CMK (cell line): ENCODE measurements at places on chromosomes 1 and 21.

DNA sequence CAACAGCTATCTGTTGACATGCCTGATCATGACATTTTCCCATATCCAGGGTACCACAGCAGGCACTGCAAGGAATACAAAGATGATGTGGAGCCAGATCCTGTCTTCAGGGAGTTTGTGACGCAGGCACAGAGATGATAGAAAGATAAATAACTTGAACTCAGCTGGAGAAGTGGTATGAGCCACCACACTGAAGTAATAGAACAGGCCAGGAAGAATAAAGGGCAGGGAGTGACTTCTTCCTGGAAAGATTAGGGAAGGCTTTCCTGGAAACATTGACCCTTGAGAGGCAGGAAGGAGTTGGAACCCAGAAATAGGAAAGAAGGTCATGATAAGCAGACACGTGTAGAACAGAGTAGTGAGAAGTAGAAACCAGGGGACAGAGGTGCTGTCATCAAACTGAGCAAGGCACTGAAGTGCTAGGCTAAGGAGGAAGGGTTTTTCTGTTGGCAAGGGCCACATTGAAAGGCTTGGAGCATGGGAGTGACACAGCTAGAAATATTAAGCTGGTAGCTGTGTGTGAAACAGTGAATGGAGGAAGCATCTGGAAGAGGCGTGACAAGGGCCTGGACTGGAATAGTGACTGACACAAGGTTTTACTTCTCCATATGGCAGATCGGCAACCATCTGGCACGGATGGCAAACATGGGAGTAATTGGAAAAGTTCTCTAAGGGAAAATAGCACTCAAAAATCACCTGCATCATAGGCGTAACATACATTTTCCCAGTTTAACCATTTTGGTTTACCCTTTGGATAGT lies 68.4 kb downstream of the AK5 start:
- DNase-seq = no peak

DNA sequence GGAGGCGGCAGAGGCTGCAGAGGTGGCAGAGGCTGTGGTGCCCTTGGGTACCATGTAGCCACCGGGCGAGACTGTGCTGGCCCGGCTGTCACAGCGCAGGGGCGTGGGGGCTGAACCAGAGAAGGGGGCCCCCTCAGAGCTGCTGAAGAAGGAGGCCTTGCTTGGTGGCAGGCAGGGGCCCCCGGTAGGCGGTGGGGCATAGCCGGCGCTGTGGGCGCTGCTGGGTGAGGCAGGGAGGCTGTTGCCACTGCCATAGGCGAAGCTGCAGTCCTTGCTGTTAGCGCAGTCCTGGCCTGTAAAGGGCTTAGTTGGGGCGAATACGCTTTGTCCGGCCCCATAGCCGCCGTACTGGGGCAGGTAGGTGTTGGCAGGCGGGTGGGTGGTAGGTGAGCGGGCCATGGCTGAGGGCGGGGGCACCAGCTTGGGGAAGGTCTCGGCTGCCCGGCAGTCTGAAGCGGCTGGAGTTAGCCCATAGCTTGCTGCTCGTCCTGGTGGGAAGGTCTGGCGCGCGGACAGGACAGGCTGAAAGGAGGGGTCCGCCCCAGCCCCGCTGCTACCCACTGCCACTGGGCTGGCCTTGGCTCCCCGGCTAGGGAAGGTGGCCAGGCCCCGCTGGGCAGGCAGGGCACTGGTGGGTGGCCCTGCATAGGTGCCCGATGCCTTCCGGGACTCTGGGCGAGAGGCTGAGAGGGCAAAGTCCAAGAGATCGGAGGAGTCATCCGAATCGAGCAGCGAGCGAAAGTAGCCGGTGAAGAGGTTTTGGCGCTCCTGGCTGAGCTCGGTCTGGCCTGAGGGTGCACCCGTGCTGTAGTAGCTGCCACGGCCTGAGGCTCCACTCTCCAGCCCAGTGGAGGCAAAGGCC lies 54.9 kb downstream of the AHDC1 start:
- no peak for DNase-seq

- no peak for DNase-seq
These were observed 63.0 kb downstream of the RAP1GAP start for GRCh38 chr1:21605964-21606705.

DNA sequence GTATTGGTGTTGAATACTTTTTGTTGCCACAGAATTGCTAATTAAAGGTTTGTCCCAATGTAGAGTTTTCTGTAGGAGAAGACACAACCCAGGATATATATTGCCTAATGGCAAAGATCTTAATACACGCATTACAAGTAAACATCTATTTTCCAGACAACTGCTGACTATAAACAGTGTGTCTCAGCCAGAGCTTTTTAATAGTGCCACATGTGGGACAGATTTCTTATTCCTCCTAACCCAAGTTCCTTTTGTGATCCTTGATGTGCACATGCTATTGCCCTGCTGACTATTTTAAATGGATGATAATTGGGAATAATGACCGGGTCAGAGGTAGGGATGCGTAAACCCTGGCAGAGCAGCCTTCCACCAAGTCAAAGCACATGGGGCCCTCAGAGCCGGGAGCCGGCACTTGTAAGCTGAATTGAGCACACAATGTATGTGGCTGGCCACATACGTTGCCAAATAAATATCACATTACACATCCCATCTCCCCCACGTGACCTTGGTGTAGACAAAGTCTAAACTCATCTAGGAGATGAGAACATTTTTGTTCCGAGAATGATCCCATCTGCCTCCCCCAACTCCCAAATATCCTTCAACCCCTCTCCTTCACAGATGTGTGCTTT lies 209.8 kb upstream of the NFIA start:
- DNase-seq = no peak

GRCh38 chr1:59316497-59317128 lies 19.7 kb downstream of the FGGY start:
- DNase-seq = no peak

- no peak for DNase-seq
These were observed 13.2 kb upstream of the TUFT1 start for GRCh38 chr1:151526735-151527525.

DNA sequence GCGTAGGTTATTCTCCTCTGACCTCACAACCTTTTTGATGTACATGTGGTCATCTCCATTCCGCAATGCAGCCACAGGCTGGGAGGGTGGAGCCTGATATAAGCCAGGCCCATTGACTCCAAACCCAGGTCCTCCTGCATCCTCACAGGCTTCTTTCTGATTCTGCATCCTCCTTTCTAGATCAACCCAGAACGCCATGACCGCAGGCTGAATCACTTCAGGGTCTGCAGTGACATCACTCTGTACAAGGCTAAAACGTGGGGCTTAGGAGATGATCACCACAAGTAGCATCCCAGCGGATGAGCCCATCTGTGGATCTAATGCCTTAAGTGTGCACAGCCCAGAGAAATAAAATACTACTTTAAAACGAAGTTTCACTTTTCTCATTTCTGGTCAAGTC lies 16.1 kb downstream of the EBNA1BP2 start:
- no peak for DNase-seq

DNA sequence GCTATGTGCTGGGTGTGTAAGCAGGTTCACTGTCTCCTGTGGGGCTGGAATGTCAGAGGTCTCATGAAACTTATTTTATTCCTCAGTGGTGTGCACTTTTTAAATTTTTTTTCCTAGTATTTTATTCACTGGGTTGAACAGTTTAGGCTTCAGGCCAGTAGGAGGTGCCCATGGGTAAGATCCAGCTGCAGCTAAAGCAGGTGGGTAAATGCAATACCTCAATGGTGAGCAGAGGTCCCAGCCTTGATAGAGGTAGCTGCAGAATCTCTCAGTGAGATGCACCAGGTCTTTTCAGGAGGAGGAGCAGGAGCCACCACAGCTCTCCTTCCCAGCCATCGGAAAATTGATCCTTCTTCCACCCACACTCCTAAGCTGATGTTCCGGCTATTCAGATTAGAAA lies 12.6 kb upstream of the OR6N2 start:
- no peak for DNase-seq

GRCh38 chr1:103779932-103780331 lies 30.2 kb downstream of the AMY1C start:
- no peak for DNase-seq

- no peak for DNase-seq
These were observed 1018.5 kb downstream of the ADGRL2 start for GRCh38 chr1:82819234-82819633.

DNA sequence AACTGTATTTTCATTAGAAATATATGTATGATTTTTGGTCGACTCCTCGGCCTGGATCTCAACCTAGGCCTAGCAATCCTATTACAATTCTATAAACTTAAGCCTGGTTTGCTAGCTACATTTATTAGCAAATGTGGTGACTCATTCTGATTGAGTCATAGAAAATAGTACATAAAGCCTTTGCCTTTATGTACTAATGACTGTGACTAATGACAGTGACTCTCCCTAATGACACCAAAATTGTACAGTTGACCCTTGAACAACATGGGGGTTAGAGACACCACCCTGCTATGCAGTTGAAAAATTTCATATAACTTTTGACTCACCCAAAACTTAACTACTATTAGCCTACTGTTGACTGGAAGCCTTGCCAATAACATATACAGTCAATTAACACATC lies 78.9 kb downstream of the CLEC20A start:
- DNase-seq = no peak

DNA sequence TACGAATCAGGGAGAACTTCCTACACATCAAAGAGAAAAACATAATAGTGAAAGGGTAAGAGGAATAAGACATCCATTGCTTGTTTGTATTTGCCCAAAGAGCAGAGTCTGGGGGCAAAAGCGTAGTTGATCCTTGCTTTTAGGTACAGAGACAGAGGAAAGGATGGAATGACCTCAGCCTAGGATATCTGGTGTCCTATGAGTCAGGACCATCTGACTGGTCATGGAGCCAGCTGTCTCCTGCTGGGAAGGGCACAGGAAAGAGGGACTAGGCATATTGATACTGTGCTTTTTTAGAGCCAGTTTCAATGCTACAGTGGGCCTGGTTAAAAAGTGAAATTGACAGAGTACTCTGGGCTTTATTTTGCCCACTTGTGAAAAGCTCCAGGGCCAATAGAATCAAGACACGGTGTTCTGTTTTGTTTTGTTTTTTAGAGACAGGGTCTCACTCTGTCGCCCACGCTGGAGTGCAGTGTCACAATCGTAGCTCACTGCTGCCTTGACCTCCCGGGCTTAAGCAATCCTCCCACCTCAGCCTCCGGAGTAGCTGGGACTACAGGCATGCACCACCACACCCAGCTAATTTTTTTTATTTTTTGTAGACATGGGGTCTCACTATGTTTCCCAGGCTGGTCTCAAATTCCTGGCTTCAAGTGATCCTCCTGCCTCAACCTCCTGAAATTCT lies 3.2 kb downstream of the PLEKHO1 start:
- no peak for DNase-seq

DNA sequence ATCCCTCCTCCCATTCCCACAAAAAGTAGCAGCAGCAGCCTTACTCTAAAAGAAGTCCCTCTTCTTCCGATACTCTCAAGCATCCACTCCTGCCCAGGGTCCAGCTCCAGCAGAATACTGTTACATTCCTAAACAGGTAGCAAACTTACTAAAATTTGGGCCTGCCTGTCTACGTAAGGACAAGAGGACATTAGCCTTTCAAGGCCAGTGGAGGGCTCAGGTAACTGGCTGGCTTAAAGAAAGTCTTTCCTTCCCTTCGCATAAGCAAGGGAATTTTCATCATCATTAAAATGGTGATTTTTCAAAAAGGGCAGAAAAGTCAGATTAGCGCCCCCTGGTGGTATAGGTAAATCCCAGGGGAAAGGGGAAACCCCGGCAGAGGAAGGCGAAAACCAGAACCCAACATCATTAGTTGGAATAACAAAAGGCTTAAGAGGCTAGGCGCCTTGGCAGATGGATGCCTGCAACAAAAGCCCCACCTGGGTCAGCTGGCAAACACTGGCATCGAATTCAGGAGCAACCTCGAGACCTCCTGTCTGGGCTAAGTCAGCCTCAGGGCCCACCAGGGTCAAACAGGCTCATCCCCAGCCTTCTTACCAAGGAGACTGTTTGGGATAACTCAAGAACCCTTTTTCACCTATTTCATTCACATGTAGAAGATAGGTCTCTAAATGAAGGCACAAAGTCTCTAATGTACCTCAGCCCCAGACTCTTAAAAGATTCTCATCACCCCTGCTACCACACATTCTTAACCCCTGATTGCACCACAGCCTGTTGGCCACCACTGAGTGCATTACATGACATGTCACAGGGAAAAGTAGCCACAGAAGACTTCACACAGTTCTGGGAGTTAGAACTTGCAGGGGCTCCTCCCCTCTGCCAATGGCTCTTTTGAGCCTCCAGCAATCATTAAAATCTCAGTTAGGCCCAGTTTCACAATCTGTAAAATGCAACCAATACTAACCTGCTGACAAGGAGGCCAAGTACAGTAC lies 36.7 kb downstream of the ERI3 start:
- DNase-seq = no peak

GRCh38 chr1:15515022-15515663 lies 8.9 kb downstream of the CASP9 start:
- DNase-seq = no peak

DNA sequence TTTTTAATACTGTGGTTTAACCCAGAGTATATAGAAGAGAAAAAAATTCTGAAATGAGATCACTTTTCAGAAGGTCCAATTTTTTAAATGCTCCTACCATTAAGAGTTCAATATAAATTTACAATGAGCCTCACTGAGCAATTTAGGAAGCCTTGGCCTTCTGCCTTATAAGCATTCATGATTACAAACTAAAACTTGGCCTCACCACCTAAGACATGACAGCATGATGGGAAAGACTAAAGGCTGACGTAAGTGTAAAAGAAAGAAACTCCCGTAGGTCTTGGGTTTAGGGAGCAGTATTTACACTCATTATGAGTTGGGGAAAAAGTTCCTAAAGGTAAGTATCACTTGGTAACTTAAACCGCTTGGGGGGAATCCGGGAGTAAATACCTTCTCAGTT lies 70.7 kb upstream of the ESRRG start:
- DNase-seq = no peak

DNA sequence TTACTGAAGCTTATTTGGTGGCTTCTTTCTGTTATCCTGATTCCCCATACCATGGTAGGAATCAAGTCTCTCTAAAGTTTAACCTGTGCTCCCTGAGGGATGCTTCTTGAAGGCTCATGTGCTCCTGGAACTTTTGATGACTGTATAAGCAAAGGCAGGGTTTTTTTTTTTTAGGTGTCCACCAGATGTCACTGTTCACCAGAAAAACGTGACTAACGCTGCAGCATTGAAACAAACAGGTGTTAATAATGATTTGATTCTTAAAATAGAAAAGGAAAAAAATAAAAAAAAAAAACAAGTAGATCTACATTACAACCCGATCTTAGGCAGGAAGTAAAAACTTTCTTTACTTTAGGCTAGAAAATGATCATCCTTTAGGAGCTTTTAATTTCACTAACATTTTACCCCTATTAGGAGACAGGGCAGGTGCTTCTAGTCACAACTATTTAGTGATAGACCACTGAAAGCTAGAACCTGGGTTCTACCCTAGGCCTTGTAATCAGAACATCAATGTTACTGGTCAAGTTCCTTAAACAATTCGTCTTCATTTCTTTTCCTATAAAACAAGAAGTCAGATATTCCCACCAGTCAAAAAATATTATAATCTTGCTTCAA lies 223.0 kb downstream of the PLA2G4A start:
- no peak for DNase-seq

DNA sequence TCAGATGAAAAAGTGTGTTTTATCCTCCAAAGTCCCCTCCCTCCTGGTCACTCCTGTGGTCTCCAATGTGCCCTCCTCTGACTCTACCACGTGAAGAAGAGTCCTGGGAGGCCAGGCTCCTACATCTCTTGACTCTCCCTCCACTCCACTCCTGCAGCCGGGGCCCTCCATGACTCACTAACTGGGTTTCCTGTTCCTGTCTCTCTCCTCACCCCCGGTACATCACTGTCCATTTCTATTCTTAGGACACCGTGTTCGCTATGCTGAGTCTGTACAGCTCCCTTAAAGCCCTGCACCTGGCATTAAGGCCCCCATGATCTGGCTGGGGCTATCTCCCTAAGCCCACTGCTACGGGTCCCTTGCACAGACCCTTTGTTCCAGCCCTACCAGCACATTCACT lies 93.4 kb downstream of the BCAR3 start:
- no peak for DNase-seq

GRCh38 chr21:41387042-41387819 lies 25.4 kb downstream of the MX2 start:
- DNase-seq = no peak
